ENCODE measurements at places on chromosomes 11 and 22.

GRCh38 chr22:31526270-31526669 is 29.9 kb downstream of the SFI1 start:
- DNase-seq, result peak; percentile 41

- no peak for DNase-seq
Observed at GRCh38 chr11:64729851-64730382, 6.9 kb upstream of the NRXN2 start.

DNA sequence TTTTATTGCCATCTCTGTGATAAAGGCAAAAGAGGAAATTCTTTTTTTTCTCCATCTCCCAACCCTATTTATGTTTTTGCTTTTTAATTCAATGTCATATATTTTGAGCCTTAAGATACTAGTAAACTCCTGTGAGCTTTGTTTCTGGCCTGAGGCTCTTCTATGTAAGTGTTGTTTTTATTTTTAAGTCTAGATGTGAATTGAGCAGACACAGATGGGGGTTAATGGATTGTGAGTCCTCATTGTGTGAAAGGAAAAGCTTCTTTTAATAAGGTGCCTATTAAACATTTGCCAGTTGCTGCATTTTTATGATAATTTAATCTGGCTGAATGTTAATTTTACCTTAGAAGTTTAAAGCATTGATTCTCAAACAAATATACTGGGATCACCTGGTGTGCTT is 2337.9 kb upstream of the RAG2 start:
- no peak for DNase-seq

DNA sequence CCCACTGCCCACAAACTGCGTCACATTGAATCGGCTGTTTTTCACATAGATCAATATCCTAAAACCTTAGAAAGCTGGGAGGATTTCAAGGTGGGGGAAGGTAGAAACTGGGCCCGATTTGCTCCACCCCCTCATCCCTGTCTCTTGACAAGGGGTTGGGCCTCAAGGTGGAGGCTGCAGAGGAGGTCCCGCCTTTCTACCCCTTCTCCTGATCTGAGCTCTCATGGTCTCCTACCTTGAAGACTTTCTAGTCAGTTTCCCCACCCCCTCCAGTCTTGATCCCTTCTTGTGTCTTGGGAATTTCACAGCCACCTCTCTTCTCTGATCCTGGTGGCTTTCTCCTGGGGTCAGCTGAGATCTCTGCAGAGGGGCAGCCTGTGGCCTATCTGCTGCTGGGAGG is 4.5 kb upstream of the STARD10 start:
- no peak for DNase-seq

DNA sequence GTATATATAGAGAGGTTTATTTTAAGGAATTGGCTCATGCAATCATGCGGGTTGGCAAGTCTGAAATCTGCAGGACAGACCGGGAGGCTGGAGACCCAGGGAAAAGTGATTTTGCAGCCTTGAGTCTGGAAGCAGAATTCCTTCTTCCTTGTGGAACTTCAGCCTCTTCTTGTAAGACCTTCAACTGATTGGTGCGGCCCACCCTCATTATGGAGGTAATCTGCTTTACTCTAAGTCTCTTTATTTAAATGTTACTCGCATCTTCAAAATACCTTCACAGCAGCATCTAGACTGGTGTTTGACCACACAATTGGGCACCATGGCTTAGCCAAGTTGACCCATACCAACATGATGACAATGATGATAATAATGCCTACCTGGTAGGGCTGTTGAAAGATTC is 17.8 kb downstream of the MB start:
- DNase-seq, result peak; percentile 40

- DNase-seq, result peak; percentile 1
Observed at GRCh38 chr11:90288212-90288821, 65.5 kb upstream of the CHORDC1 start.

All from inflammatory macrophage (primary cell).